IPS-NIHi11 (cell line): ENCODE measurements at places on chromosomes 3 and 15.
A peak's percentile ranks its signal among the peaks of the same experiment; 100 is the strongest.

- no peak for DNase-seq
Measured at GRCh38 chr15:81008312-81008711, 7.6 kb downstream of the TLNRD1 start.

DNA sequence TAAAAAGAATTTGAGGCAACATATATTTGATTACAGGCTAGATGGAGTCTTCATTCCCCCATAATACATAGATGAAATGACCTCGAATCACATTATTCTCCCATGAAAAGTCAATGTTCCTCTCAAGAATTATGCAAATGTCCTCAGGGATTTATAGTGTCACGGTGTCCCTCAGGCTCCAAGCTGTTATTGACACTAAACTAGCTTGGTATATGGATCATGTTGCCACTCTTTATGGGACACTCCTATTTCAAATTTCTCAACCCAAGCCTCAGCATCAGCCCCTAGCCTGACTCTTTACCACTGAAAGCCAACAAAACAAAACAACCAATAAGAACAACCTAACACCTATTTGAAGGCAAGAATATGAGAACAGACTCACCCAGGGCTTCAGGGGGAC lies 139.8 kb downstream of the TPRG1 start:
- DNase-seq, result no peak

- DNase-seq, result peak; percentile 48
Measured at GRCh38 chr15:41934843-41935242, 37.5 kb downstream of the EHD4 start.

DNA sequence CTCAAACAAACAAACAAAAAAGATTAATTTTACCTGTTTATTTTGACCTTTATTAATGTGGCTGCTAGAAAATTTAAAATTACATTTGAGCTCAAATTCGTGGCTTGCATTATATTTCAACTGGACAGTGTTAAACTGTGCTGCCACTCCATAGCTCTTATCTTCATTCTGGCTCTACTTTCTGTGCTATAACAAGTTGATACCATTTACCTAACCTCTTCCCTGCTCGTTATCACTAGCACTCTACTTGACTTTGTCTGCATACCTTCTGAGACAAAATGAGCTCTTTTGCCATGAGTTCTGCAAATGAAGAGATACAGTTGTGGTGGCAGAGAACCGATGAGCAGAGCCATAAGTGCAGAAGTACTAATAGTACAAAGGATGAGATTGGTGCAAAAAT lies 26.4 kb downstream of the MINDY2 start:
- DNase-seq, result no peak

- DNase-seq, result no peak
Measured at GRCh38 chr3:134772591-134772990, 22.5 kb upstream of the EPHB1 start.

- DNase-seq, result peak; percentile 41
Measured at GRCh38 chr3:138389841-138390581, 41.6 kb downstream of the MRAS start.

DNA sequence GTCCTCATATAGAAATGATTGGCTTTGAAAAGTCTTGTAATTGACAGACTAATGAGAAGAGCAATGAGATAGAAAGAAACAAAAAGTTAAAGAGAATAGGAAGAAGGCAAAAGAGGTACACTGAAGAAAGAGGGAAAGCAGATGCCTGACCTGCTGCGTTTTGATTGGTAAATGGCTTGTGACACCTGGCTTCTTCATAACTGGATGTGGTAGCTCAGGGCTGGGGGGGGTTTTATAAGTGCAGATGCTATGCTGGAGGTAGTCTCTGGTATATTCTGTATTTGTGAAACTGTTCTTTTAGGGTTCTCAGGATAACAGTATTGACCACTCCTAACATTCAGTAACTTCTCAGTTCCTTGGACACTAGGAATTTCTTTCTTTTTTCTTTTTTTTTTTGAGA lies 1.4 kb downstream of the STARD9 start:
- no peak for DNase-seq

- no peak for DNase-seq
Measured at GRCh38 chr15:101359365-101359947, 64.4 kb upstream of the SNRPA1 start.

DNA sequence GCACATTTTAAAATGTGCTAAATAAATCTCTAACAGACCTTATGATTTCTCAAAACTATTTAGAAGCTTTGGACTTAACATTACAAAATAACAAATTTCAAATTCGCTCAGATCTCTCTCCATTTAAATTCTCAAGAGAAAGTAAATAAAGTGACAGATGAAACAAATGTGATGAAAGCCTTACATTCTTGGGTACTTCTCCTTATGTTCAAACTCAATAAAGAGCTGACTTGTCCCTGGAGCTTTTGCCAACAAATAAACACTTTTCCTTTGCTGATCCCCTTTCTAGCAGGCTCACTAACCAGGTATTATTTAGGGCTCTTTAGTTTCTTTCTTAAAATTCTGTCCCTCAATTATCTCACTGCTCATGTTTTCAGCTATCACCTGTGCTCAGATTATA lies 259.1 kb upstream of the ARPP21 start:
- DNase-seq, result no peak

DNA sequence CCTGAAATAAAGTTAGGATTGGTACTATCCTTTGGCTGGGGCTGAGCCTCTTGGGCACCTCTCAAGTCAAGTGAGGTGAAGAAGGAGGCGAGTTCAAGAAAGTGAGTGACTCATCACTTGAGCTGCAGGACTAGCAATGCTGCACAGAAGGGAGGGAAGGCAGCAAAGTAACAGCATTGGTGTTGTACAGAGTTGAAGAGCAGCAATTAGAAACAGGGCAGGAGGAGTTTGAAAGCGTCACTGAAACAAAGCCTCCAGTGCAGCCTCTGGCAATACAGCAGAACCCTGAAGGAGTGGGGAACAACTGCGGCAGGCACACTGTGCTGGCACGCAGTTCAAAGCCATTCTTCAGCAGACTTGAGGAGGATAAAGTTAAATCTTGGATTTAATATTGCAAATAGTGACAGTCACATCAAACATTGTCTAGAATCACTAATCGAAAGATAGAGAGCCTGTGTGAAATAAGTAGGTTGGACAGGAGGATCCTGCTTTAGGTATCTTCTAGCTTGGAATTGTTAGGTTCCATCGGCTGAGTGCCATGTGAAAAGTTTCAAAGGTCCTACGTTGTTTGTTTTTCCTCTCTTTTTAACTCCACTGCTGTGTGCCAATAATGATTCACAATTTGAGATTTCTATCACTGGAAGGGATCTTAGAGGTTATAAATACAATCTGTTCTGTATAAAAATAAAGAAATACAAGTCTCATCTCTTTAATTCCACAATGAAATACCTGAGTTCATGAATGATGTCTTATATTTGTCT lies 479.8 kb downstream of the NAALADL2 start:
- no peak for DNase-seq

DNA sequence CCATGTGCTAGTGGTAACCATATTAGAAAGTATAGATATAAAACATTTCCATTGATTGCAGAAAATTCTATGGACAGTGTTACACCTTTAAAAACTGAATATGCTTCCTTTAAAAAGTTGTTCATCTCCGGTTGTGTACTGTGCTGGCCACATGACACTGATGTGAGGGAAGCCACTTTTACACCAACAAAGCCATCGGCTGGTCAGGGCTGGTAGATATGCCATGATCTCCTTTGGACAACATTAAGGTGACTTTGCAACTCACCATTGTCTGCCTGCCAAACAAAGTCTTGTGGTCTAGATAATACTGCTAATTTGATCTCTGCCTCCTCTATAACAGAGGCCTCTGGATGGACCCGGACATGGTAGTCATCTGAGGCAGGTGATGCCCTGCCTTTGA lies 156.0 kb upstream of the RARB start:
- no peak for DNase-seq

GRCh38 chr3:30512576-30512975 lies 93.8 kb upstream of the TGFBR2 start:
- no peak for DNase-seq

DNA sequence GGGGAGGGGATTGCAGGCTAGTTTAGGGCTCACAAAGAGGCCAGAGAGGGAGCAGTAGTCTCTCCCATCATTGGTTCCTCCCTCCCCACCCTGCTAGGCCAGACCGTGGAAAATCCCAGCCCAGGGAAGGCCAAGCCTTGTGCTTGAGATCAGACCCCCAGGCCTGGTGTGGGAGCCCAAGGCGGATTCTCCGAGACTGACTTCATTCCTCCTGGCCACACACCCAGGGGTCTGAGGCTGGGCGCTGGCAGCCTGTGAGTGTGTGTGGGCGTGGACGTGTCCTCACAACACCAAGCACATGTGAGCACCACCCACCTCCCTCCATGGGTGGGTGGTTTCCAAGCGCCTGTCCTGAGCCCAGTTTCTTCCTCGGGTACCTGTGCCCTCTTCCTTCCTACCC lies 4.1 kb downstream of the LOXL1 start:
- no peak for DNase-seq

DNA sequence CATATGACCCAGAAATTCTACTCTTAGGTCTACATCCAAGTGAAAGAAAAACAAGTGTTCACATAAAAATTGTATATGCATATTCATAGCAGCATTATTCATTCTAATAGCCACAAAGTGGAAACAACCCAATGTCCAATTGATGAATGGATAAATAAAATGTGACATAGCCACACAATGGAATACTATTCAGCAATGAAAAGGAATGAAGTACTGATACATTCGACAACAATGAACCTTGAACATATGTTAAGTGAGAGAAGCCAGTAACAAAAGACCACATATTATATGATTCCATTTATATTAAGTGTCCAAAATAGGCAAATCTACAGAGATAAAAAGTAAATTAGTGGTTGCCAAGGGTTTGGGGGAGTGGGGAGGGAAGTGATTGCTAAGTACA lies 70.2 kb upstream of the ACTC1 start:
- DNase-seq, result no peak

- DNase-seq, result no peak
Measured at GRCh38 chr3:73661265-73661664, 36.5 kb upstream of the PDZRN3 start.

DNA sequence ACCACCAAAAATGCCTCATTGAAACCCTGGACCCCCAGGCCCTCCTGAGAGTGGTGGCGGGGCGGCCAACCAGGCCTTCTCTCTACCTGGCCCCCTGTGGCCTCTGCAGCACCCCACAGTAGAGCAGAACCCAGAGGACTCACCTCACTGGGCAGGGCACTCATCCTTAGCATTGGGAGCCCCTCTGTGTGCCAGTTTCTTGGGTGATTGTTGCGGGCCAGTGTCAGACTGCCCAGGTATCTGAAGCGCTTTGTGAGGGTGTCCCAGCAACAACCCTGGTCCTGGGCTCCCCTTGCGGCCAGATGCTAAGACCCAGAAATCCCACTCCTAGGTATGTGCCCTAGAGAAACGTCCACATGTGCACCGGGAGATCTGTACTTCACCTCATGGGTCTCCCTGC lies 20.7 kb upstream of the MRPS22 start:
- no peak for DNase-seq

- no peak for DNase-seq
Measured at GRCh38 chr3:69012800-69013252, 658 bp downstream of the EOGT start.
